ENCODE measurements at places on chromosomes 1 and 21.
A peak's percentile ranks its signal among the peaks of the same experiment; 100 is the strongest.

GRCh38 chr21:15667010-15667409, 62.8 kb upstream of the USP25 start:
- DNase-seq: no peak

GRCh38 chr1:51518586-51519047, 449 bp downstream of the EPS15 start:
- no peak for DNase-seq

DNA sequence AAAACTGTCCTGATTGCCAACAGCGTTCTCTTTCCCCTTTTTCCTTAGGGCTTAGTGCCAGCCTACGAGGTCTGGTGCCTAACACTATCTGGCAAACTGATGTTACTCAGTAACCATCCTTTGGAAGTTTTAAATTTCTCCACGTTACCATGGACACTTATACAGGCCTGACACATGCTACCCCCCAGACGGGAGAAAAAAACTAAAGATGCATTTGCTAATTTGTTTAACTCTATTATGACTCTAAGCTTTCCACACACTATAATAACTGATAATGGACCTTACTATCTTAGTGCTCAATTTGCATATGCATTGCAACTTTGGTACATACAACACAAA, 36.8 kb downstream of the CLCA1 start:
- DNase-seq: no peak

GRCh38 chr1:170360601-170361000, 171.4 kb upstream of the GORAB start:
- no peak for DNase-seq

DNA sequence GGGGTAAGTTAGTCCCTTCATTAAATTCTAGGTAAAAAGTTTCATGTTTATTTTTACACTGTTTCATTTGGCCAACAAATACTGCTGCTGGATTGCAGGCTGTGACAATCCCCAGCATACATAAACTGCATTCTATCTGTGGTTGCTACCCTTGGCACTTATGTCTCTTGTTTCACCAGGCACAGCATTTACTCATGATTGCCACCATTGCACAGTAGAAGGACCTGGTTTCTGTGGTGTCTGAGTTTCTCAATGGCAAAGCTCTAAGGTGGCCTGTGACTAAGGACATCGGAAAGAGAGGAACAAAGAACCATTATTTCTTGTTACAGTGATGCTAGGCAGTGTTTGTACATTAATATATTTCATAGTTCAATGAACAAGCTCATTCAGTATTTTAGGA, 878.4 kb upstream of the NEGR1 start:
- DNase-seq: no peak

GRCh38 chr1:219459351-219460080, 153.4 kb downstream of the ZC3H11B start:
- no peak for DNase-seq

DNA sequence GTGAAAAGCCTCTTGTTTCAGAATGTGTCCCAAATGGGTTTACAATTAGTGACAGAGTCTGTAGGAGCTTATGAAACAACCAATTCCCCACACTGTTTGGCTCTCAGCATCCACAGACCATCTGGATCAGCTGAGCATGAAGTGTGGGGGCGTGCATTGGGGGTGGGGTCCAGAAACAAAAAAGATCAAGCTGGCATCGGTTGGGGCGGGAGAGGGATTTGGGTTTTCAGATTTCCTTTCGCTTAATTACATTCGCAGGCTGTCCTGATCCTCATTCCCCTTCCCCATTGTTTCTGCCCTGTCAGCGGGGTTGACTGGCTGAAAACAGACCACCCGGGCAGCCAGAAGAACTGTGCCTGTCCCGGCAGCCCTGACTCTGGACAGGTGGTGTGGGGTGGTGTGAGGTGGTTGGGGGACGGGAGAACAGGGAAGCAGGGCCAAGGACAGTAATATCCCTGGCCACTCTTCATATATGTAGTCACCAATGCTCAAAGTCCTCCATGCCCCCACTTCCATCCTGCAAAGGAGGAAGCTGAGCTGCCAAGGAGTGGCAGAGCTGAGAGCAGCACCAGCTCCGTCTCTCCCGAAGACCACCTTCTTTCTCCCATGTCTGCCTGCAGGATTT, 92.0 kb downstream of the IER5 start:
- no peak for DNase-seq

DNA sequence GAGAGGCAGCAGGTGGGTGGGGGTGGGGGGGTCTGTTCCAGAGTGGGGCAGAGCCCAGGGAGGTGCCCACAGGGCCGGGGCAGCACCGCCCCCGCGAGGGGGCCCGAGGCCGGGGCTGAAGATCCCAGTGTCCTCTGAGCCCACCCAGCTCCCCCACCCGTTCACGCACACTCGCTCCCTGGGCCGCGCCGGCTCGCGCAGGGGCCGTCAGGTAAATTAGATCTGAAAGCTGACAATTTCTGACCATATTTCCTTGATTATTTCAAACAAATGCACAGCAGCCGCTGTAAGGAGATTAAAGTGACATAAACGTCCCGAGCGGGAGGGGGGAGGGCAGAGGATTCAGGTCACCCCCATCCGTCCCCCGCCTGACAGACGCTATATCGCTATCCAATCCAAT, 118.0 kb downstream of the CASZ1 start:
- no peak for DNase-seq

DNA sequence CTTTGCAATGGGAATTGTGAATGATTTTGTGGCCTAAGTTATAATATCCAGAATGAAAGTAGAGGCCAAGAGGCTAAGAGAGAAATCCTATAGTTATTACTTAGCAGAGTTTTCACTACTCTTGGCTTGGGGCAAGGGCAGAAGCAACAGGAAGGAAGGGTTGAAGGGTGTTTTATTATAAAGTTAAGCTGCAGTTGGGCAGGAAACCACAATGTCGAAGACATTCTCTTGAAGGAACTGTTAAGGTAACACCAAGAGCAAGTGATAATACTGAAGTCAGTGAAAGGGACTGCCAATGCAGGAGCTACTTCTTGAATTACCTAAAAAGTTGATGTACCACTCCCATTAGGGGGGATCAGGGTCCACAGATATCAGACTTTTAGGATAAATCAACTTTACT, 8.3 kb downstream of the XCL2 start:
- DNase-seq: no peak

DNA sequence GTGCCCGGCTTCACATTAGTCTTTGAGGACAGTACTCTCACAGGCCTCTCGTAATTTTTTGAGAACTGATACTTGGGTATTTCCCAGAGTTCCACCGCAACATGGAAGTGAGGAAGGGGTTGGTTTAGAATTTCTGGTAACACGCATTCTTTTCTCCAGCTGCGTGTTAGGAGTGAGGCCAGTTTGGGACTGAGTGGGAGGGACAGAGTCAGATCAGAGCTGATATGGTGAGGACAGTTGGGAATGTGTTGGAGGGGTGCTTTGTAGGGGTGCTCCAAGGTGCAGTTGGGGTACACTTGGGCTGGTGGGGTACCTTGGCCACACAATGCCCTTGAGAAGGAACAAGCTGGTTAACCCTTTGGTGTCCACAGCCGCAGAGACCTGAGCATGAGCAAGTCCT, 6.7 kb downstream of the FBXO6 start:
- no peak for DNase-seq

- DNase-seq: no peak
Measured at GRCh38 chr1:153238527-153238926, 21.0 kb upstream of the LORICRIN start.

DNA sequence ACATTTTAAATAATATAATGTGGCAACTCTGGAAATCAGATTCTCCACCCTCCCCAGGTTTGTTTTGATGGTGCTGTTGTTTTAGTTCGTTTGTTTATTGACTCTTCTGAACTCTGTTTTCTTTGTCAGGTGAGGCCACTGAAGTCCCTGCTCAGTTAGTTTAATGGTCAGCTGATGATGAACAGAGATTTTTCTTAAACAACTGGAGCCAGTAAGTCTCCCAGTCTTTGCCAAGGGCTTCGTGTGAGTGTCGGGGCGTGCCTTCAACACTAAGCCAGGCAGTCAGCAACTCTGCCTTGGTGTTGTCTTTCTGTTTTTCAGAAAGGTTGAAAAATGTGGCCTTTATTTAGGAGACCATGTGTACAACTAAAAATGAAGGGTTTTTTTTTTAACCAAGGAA, 58.9 kb downstream of the TEX35 start:
- DNase-seq: no peak

DNA sequence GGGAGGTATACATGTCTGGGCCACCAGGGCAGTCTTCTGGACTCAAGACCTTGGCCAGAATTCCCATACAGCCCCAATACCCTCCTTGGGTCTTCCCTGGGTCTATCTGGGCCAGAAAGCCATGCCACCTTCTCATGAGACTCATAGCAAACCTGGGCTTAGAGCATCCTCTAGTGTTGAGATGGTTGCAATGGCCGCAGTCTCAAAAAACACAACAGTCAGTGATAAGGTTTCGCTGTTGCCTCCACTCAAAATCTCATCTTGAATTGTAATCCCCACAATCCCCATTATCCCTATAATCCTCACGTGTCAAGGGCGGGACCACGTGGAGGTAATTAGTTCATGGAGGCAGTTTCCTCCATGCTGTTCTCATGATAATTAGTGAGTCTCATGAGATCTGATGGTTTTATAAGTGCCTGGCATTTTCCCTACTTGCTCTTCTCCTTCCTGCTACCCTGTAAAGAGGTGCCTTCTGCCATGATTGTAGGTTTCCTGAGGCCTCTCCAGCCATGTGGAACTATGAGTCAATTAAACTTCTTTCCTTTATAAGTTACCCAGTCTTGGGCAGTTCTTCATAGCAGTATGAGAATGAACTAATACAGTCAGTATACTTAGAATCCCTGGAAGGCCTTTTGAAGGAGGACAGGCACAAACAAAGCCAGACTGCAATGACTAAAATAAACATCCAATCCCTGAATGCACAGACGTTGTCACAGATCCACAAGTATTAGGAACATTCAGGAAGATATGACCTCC, 77.0 kb downstream of the CTH start:
- no peak for DNase-seq

- no peak for DNase-seq
Measured at GRCh38 chr1:2408456-2408855, 3.9 kb downstream of the PEX10 start.

DNA sequence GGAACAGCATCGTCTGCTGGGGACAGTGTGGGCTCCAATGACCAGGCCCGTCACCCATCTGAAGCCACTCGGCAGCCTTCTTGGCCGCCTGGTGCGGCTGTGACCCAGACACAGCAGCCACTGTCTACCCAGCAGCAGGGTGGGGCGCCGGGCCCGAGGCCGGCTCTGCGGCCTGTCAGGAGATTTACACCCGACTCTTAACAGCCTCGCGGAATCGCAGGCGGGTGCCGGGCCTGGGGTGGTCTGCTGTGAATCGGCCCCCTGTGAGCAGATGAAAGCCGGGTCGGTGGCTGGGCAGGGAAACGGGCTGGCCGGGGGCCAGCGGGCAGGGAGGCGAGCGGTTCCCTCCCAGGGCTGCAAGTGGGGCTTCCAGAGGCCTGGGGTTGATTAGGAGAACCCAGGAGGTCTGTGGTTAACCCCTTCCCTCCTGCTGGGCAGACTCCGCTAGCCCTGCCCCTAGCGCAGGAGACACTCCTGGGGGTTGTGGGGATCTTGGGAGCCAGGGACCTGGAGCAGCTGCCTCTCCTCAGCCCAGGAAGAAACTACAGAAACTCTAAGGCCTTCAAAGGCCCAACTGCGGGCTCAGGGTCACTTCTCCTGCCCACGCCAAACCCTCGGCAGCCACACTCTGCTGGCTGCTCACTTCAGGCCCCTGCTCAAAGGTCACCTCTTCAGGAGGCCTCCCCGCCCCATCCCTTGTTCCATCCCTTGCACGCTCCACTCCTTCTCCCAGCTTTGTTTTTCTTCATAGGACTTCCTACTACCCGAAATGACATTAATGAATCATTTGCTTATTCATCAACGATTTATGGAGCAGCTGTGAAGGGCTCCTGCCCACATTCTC, 15.6 kb downstream of the RUNX3 start:
- DNase-seq: no peak

DNA sequence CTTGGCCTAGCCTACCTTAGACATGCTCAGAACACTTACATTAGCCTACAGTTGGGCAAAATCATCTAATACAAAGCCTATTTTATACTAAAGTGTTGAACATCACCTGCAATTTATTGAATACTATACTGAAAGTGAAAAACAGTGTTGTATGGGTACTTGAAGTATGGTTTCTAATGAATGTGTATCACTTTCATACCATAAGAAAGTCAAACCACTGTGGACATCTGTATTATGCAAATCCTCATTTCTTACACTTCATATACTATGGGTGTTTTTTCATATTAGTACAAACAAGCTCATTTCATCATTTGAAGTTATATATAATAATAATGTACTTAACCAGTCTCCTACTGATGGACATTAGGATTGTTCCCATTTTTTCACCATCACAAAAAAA, 41.2 kb downstream of the TDRD5 start:
- DNase-seq: no peak

- DNase-seq: no peak
Measured at GRCh38 chr1:218785928-218786327, 387.8 kb upstream of the LYPLAL1 start.

DNA sequence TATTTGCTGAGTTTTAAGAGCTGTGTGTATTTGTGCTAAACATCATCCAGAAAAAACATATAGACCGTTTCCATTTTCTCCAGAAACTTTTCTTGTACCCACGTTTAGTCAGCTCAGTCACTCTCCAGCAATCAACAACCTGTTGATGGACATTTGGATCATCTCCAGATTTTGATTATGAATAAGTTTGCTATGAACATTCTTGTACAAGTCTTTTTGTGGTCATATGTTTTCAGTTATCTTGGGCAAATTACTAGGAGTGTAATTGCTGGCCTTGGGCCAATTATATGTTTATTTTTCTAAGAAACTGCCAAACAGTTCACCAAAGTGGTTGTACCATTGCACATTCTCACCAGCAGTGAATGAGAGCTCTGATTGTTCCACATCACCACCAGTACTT, 221.8 kb downstream of the CENPF start:
- DNase-seq: no peak

GRCh38 chr1:147599362-147600118, 58.2 kb downstream of the BCL9 start:
- DNase-seq: peak; percentile 61

- peak; percentile 19 for DNase-seq
Measured at GRCh38 chr1:35264871-35265270, 3.6 kb upstream of the ZMYM4 start.

- DNase-seq: peak; percentile 91
Measured at GRCh38 chr1:230878591-230878990, 10.3 kb upstream of the C1orf198 start.

DNA sequence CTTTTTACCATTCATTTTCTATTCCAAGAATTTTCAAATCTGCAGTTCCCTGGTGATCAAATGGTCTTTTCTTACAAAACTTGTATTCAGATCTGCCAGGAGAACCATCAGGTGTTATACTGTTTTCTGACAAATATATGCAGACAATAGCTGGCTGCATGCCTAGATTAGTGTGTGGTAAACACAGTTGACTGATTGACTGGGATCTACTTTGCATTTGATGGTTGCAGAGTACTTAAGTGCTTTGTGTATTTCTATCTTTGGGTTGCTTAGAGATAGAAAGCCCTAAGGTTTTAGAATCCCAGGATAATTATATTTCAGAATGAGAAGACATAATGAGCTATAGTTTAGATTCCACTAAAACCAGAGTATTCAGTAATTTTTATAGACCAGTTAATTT, 102.0 kb upstream of the CHODL start:
- no peak for DNase-seq

- DNase-seq: no peak
Measured at GRCh38 chr21:40227096-40227495, 359.9 kb downstream of the PCP4 start.

- DNase-seq: no peak
Measured at GRCh38 chr1:53413175-53414001, 45.8 kb upstream of the DMRTB1 start.
